Midbrain (tissue), 1 donor: ENCODE measurements at places on chromosomes 1 and 21.

DNA sequence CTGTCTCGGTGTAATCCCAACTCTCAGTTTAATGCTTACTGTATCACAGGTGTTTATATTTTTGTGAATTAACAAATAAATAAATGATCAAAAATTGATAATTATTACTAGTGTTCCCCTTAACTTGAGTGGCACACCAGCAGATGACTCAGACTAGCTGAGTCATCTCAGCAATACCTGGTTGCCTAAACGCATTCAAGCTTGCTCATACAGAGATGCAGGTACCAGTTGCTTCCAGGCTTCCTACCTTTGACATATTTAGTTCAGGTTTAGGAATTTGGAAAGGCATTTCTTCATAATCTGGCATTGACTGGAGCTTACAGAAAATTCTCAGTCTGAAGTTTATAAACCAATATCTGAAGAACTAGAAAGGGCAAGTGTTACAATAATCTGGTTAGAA, 78.9 kb upstream of the LMO4 start:
- DNase-seq: no peak

DNA sequence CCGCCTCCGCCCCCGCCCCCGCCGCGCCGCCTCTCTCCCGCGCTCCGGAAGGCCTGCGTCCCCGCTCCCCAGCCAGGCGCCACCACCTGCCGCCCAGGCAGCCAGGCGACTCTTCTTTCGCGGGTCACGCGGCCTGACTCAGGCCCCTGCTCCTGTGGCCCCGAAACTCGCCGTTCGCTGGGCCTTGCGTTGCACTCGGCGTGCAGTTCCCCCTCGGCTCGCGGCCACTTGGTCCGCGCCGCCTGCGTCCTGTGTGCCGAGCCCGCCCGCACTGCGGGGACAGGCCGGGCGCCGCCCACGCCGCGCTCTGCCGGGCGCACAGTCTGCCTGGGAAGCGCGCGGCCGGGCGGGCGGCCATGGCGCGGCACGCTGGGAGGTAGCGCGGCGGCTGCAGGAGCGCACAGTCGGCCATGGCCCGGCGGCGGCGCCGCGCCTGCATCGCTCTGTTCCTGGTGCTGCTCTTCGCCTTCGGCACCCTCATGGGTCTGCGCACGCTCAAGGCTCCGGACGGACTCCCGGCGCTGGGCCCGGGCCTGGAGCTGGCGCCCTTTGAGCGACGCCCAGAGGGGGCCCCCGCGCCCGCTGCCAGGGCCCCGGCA, at the start of gene MANEAL:
Gene MANEAL (plus strand): TSS at position 75 of the 599 bp plus-strand sequence. CDS start 336 bp downstream, at position 411.
- peak; percentile 61 for DNase-seq

DNA sequence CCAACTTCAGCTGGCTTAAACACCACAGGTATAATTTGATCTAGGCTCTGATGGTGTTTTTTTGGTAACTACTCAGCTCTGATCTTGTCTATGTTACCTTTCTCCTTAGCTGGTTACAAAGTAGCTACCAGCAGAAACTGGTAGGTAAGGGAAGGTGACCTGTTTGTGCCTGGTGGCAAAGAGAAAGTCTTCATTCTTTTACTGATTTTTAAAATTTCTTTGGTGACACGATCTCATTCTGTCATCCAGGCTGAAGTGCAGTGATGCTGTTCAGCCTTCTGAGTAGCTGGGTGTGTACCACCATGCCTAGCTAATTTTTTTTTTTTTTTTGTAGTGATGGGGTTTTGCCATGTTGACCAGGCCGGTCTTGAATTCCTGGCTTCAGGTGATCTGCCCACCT, 62.4 kb downstream of the RABGAP1L start:
- DNase-seq: no peak

DNA sequence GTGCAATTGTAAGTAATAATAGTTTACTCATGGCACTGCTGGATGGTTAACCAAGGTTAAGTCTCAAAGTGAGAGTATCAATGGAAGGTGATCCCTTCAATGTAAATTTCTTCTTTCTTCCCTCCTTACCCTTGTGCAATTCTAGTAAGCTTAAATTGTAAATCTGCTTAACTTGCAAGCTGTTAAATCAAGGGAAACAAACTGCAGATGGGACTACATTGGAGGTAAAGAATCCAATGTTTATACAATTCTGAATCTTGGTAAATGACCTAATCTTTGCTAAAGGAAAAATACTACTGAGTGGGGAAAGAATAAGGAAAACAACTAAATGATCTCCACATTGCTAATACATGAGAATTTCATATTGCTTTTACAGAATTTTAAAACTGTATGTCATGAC, 6.7 kb upstream of the CD55 start:
- no peak for DNase-seq

GRCh38 chr1:210222340-210223006, 10.1 kb upstream of the SERTAD4 start:
- DNase-seq: no peak
